Osteoblast (primary cell): ENCODE measurements at places on chromosomes 2 and 18. TPM values are rescaled to one million over a fixed set of nuclear protein-coding genes. Genes with fewer than 3 reads are reported as not detected.
A peak's percentile ranks its signal among the peaks of the same experiment; 100 is the strongest.

DNA sequence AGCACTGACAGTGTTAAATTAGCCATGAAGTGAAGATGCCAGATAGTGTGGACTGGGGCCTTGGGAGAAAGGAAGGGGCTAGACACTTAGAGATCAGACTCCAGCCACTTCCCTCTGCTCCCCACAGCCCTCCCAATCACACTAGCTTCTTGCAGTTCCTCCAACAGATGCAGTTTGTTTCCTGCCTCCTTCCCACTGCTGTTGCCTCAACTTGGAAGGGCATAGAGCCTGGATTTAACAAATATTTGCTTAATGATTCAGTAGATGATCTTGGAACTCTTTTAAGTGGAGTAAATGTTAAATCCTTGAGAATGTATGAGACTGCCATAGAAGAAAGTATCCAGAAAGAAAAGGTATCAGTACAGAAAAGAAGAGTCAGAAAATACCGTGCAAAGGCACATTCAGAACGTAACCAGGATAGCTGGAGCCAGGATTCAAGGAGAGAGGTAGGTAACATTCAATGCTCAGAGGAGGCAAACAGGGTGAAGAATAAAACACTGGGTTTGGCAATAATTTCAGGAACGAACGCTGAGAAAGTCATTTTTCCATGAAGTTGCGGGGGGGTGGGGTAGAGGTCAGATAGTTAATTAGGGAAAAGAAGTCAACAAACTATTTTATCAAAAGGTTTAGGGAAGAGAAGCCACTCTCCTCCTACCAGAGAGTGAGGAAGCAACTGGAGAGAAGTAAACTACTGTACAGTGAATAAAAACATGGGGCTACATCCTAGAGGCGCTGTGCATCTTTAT lies 1.3 kb upstream of the BZW1 start:
- peaks cover 21% of the 10 kb centered on the region for H3K36me3 ChIP-seq
- peaks cover 44% of the 10 kb centered on the region for H3K4me1 ChIP-seq
- peak overlapping the region; percentile 79 for H3K4me3 ChIP-seq
- H3K27me3 ChIP-seq = no peaks in the 10 kb centered on the region
- DNase-seq = peak; percentile 89
- peak overlapping the region; percentile 91 for H3K27ac ChIP-seq

DNA sequence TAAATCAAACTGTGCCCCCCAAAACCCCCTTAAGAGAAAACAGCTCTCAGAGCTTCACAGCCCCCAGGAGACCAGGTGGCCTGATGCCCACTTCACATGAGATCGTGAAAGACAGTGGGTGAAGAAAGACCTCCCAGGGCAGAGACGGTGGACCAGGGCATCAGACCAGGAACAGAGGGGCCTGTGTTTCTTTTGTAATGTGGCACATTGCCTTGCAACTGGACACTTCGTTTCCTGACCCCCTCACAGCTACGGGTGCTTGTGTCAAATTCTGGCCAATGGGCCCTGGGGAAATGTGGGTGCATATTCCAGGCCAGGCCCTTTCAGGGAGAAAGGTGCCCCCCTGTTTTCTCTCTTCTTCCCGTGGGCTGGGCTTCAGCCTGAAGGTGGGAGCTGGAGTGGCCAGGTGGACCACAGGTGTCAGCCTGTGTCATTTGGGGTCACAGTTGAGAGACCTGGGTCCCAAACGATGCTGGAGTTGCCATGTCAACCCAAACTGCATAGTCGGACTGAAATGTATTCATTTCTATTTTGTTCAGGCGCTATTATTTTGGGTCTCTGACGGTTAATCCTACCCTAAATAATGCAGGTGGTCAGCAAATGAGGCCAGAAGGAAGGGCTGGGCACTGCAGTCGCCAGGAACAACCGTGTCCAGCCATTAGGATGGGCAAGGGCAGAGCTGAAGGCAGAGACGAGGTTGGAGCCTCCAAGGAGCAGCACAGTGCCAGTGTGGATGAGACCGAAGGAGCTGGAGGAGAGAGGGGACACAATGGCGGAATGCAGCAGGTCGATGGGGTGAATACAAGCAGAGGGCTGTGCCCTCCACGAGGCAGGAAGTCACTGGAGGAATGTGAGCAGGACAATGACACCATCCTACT lies 338.2 kb downstream of the EIPR1 start:
- no peak overlapping the region for H3K4me3 ChIP-seq
- no peaks in the 10 kb centered on the region for H3K4me1 ChIP-seq
- H3K27ac ChIP-seq = no peak overlapping the region
- H3K36me3 ChIP-seq = no peaks in the 10 kb centered on the region
- H3K27me3 ChIP-seq = no peaks in the 10 kb centered on the region

GRCh38 chr2:26605999-26606846 lies 34.9 kb downstream of the CIB4 start:
- no peaks in the 10 kb centered on the region for H3K36me3 ChIP-seq
- H3K27ac ChIP-seq = no peak overlapping the region
- peaks cover 39% of the 10 kb centered on the region for H3K27me3 ChIP-seq
- H3K4me3 ChIP-seq = no peak overlapping the region
- no peaks in the 10 kb centered on the region for H3K4me1 ChIP-seq
- DNase-seq = no peak

The EMILIN1 gene
- total RNA-seq = 137 and 138 TPM in 2 replicates

The CAPN14 gene
- total RNA-seq = under 0.01 TPM in 2 replicates

The GCKR gene
- total RNA-seq = 1.2 and 1.4 TPM in 2 replicates

- H3K4me3 ChIP-seq = no peak overlapping the region
- H3K4me1 ChIP-seq = peaks cover 8% of the 10 kb centered on the region
- H3K36me3 ChIP-seq = no peaks in the 10 kb centered on the region
- no peak for DNase-seq
- no peaks in the 10 kb centered on the region for H3K27me3 ChIP-seq
Measured at GRCh38 chr2:166060191-166060590, 67.6 kb downstream of the SCN1A start.

The CIB4 gene
- total RNA-seq = not detected in 2 replicates

DNA sequence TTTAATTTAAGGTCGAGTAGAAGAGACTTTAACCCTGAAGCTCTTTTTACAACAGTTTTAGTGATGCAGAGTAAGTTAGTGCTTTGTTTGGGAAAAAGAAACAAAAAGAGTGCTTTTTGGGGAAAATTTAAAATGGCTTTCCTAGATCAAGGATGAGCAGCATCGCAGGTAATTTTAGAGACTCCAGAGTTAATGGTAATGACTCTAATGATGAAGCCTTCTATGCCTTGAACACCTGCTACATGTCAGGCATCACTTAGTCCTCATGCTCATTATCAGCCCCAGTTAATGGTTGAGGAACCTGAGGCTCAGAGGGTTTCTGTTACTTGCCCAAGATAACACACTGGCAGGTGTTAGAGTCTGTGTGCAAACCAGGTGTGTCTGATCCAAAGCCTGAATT lies 167.8 kb downstream of the ACOXL start:
- H3K4me1 ChIP-seq = peaks cover 5% of the 10 kb centered on the region
- H3K36me3 ChIP-seq = no peaks in the 10 kb centered on the region
- peaks cover 18% of the 10 kb centered on the region for H3K27me3 ChIP-seq
- no peak overlapping the region for H3K27ac ChIP-seq
- no peak overlapping the region for H3K4me3 ChIP-seq
- DNase-seq = no peak

The HDHD2 gene
- total RNA-seq = 17.4 and 19.4 TPM in 2 replicates

- no peaks in the 10 kb centered on the region for H3K36me3 ChIP-seq
- no peak overlapping the region for H3K27ac ChIP-seq
- H3K27me3 ChIP-seq = no peaks in the 10 kb centered on the region
Measured at GRCh38 chr2:47303341-47304148, 99.4 kb upstream of the MSH2 start.

The TLX2 gene
- total RNA-seq = under 0.01 and 0.36 TPM in 2 replicates

GRCh38 chr2:39696838-39697237 lies 31.1 kb downstream of the TMEM178A start:
- H3K27ac ChIP-seq = peak overlapping the region; percentile 82
- no peaks in the 10 kb centered on the region for H3K36me3 ChIP-seq
- no peaks in the 10 kb centered on the region for H3K27me3 ChIP-seq

The CSRNP3 gene
- total RNA-seq = 1.4 and 2.7 TPM in 2 replicates

The ERBB4 gene
- under 0.01 TPM in 1 of 2 replicates, not detected in the other for total RNA-seq

The RAB6C gene
- total RNA-seq = not detected in 2 replicates

DNA sequence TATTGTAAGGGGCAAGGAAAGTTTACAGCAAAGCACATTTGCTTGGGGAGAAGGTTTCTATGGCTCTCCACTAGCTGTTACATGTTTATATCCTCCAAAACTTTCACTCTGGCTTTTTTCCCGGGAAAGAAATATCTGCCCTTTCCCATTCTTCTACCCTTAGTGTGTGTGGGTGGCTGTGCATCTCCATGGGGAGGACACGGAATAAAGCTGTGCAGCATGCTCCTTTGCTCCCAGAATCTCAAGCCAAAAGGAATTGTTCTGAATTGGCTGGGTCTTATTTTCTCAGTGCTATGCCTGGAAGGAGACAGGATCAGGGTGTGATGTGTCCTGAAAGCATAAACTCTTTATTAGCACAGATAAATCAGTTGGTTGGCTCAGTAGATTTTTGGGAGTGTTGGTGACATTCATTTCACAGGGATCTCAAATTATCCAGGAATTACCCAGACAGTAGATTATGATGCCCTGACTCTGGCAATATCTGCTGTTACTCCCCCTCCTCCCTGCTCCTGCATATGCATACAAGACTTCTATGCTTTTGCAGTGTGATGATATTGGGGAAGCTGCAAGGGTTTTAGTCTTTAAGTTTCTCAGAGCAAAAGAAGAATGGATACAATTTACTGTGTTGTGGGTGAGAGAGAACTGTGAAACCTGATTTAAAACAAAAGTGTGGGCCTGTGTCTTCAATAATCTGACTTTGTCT lies 63.1 kb downstream of the PARD3B start:
- peak; percentile 80 for DNase-seq
- H3K27me3 ChIP-seq = no peaks in the 10 kb centered on the region
- H3K4me1 ChIP-seq = peaks cover 19% of the 10 kb centered on the region
- no peaks in the 10 kb centered on the region for H3K36me3 ChIP-seq

The ICA1L gene
- total RNA-seq = 8.7 and 12.1 TPM in 2 replicates

The LCT gene
- under 0.01 TPM in 2 replicates for total RNA-seq

- H3K4me3 ChIP-seq = no peak overlapping the region
- H3K36me3 ChIP-seq = no peaks in the 10 kb centered on the region
- no peaks in the 10 kb centered on the region for H3K4me1 ChIP-seq
- no peak for DNase-seq
Measured at GRCh38 chr18:10346749-10347415, 107.6 kb upstream of the APCDD1 start.

DNA sequence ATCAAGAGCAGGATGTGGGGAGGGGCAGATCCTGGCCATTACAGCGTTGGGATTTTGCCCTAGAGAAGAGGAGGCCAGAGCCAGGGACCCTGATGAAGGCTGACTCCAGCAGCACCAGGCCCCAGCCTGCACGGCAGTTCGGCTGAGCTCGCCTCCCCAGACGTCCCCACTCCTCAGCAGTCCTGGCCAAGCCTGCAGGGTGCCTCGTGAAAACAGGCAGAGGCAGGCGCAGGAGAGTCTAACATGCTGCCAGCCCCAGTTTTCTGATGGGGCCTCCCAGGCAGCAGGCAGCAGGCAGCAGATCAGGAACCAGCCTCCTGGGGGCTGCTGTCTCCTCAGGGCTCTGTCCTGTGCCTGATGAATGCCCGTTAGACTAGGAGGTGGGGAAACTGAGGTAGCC lies 19.7 kb upstream of the GLI2 start:
- no peaks in the 10 kb centered on the region for H3K27me3 ChIP-seq
- no peak overlapping the region for H3K4me3 ChIP-seq
- H3K4me1 ChIP-seq = peaks cover 7% of the 10 kb centered on the region

The FOSL2 gene
- total RNA-seq = 64.5 and 86.9 TPM in 2 replicates

The MARCHF4 gene
- total RNA-seq = 0.72 and 1.5 TPM in 2 replicates

The TGFA gene
- not detected in 2 replicates for total RNA-seq

GRCh38 chr2:94956797-94957391 lies 68.6 kb upstream of the MAL start:
- H3K4me3 ChIP-seq = no peak overlapping the region
- no peak overlapping the region for H3K27ac ChIP-seq
- no peaks in the 10 kb centered on the region for H3K36me3 ChIP-seq
- H3K4me1 ChIP-seq = no peaks in the 10 kb centered on the region
- DNase-seq = peak; percentile 57

DNA sequence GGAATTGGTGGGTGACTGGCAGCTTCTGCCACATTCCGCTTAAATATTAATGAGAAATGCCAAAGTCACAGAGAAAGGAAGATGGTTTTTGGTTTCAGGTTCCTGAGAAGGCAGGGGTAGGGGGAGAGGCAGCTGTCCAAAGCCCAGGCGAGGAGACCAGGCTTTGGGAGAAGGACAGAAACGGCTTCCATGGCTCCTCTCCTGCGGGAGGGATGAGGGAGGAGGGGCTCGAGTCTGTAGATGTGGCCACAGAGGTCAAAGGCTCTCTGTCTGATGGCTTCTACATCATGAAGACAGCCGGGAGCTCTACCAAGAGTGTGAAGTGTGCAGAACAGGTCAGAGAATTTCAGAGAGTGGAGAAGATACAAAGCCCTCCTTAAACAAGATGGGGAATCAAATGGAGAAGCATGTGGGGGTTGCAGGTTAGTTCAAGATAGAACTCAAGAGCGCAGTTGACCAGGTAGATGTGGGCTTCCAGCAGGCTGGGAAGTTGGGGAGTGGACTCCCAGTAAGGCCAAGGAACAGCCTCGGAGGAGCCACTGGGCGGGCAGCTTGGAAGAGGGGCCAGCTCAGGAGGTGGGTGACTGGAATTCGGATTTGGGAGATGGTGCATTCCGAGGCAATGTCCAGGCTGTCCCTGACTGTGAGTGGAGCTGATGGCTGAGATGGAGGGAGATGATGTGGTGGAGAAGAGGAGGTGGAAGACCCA lies 23.8 kb upstream of the HPCAL1 start:
- DNase-seq = peak; percentile 26
- no peaks in the 10 kb centered on the region for H3K36me3 ChIP-seq
- peaks cover 39% of the 10 kb centered on the region for H3K4me1 ChIP-seq
- H3K4me3 ChIP-seq = peak overlapping the region; percentile 51

GRCh38 chr18:13136904-13137669 lies 81.5 kb upstream of the LDLRAD4 start:
- H3K27ac ChIP-seq = peak overlapping the region; percentile 8
- H3K4me1 ChIP-seq = peaks cover 8% of the 10 kb centered on the region
- no peaks in the 10 kb centered on the region for H3K36me3 ChIP-seq
- H3K27me3 ChIP-seq = no peaks in the 10 kb centered on the region
- peak; percentile 94 for DNase-seq

GRCh38 chr2:136305517-136306192 lies 187.7 kb upstream of the CXCR4 start:
- no peak overlapping the region for H3K4me3 ChIP-seq
- H3K36me3 ChIP-seq = no peaks in the 10 kb centered on the region
- H3K4me1 ChIP-seq = no peaks in the 10 kb centered on the region

The SEPTIN10 gene
- 101 and 107 TPM in 2 replicates for total RNA-seq

The SCYGR5 gene
- not detected in 2 replicates for total RNA-seq

GRCh38 chr2:60629305-60629662 lies 75.8 kb upstream of the BCL11A start:
- no peaks in the 10 kb centered on the region for H3K4me1 ChIP-seq
- H3K27me3 ChIP-seq = no peaks in the 10 kb centered on the region
- no peaks in the 10 kb centered on the region for H3K36me3 ChIP-seq
- H3K4me3 ChIP-seq = no peak overlapping the region

The RNF125 gene
- under 0.01 and 0.59 TPM in 2 replicates for total RNA-seq

The PECR gene
- total RNA-seq = 9.7 and 10.1 TPM in 2 replicates
